CMK (cell line): ENCODE measurements at places on chromosomes 11 and 22.

DNA sequence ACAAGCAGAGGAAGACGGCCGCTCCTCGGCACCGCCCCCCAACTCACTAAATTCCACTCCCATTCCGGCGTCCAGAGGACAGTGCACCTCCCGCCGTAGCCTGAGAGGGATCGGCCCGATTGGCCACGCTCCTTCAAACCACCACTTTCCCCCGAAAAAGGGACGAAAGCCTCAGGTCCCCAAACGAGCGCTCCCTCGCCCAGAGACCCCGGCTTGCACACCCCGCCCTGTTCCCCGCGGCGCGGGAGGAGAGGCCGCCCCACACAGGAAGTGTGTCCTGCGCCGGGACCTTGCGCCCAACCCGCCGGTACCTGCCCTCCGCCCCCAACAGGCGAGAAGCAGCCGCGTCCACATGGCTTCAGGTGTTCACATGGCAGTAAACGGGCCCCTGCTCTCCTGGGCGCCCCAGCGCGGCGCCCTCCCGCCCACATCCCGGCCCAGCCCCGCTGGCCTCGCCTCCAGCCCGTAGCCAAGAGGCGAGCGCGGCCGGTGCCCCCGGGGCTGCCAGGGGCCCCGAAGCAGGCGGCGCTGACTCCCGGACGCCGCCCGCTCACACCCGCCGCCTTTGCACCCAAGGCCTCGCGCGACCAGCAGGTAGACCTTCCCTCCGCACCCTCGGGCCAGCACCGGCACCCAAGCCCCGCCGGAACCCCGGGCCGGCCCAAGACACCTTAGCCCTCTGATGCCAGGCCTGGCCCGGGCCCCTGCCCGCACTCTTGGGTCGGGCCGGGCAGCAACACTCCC, 849 bp downstream of the TCF20 start:
- DNase-seq = no peak

GRCh38 chr11:12394601-12395000, 17.2 kb downstream of the PARVA start:
- no peak for DNase-seq

- no peak for DNase-seq
Measured at GRCh38 chr11:122309262-122309925, 193.4 kb upstream of the BLID start.

- no peak for DNase-seq
Measured at GRCh38 chr22:17749605-17750395, 24.5 kb downstream of the BID start.

DNA sequence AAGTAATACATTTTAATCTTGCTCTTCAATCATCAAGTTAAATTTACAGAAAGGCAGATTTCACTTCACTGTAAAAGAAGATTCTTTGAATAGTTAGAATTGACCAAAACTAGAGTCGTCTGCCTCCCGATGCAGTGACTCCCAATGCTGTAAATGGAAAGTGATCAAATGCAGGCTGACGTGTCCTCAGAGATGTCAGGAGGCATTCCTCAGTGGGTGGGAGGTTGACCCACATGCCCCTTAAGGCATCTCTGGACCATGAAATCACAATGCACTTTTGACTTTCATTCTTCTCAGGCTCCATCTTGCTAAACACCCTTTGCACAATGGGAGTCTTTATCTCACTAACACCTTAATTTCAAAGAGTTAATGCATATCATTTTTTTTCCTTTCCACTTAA, 19.0 kb upstream of the CECR2 start:
- DNase-seq = no peak
